ENCODE measurements at places on chromosomes 4 and X.
A peak's percentile ranks its signal among the peaks of the same experiment; 100 is the strongest.

- DNase-seq: peak; percentile 29
Measured at GRCh38 chr4:47122592-47123291, 91.4 kb downstream of the GABRB1 start.

GRCh38 chrX:35858361-35858760 lies 60.2 kb downstream of the MAGEB16 start:
- DNase-seq: no peak

DNA sequence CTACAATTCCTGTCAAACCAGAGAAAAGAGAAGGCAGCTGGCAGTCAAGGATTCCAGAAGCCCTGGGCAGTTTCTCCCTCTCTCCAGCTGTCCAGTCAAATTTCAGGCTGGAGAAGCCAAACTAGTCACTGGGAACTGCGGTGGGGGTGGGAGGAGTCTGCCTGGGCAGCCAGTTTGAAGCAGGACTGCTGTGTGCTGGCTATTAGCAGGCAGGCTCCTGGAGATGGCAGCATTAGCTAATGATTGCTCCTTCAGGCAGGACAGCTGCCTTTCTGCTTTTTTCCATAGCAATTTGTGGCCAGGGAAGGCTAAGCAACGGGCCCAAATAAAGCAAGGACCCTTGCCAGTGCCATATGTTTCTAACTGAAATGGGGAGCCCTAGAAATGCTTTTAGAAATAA lies 44.7 kb upstream of the FGF13 start:
- no peak for DNase-seq

GRCh38 chr4:76275486-76276124 lies 24.1 kb downstream of the FAM47E start:
- no peak for DNase-seq
